Activated CD4-positive, alpha-beta T cell treated with anti-CD3 and anti-CD28 coated beads, Interleukin-2, amount 50 U/mL, for 4 hours (primary cell): ENCODE measurements at places on chromosomes 4 and X.

- no peak for DNase-seq
Measured at GRCh38 chr4:183014361-183015084, 84.5 kb upstream of the WWC2 start.

- no peak for DNase-seq
Measured at GRCh38 chr4:164023214-164023613, 528.7 kb downstream of the TMA16 start.

DNA sequence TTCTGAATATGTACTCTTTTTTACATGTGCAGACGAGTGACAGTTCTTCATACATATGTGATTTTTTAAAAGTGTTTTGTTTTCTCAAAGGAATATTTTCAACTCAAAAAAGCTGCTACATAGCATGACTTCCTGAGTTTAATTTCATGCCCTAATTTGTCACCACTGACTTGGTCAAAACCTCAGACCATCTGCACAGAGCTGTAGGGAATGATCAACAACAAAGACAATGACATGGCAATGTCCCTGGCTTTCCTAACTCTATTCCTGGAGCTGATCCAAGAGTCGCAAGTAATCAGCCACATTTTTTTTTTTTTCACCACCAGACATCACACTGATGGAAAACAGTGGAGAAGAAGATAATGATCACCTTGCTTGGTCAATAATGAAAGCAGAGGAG lies 97.7 kb downstream of the TMA16 start:
- DNase-seq, result no peak

DNA sequence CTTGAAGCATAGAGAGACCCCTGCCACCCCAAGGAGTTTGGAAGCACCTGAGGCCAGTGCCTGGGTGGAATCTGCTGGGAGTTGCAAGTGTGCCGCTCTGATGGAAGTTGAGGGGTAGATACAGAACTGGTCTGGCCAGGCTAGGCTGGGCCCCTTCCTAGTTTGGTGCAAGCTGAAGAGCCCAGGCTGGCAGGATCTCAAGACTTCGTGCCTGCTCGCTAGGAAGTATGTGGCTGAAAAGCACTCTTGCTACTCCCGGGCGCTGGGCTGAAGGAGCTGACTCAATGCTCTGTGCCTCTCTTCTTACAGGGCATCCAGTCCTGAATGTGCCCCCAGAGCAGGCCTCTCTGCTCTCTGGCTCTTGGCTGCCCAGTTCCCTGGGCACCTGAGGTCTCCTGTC lies 51.7 kb upstream of the PJA1 start:
- no peak for DNase-seq
